ENCODE measurements at places on chromosomes 5 and 9.

- peak; percentile 50 for DNase-seq
Measured at GRCh38 chr5:126339215-126339805, 83.9 kb upstream of the GRAMD2B start.

GRCh38 chr9:6996061-6996854 lies 238.5 kb downstream of the KDM4C start:
- DNase-seq: no peak

DNA sequence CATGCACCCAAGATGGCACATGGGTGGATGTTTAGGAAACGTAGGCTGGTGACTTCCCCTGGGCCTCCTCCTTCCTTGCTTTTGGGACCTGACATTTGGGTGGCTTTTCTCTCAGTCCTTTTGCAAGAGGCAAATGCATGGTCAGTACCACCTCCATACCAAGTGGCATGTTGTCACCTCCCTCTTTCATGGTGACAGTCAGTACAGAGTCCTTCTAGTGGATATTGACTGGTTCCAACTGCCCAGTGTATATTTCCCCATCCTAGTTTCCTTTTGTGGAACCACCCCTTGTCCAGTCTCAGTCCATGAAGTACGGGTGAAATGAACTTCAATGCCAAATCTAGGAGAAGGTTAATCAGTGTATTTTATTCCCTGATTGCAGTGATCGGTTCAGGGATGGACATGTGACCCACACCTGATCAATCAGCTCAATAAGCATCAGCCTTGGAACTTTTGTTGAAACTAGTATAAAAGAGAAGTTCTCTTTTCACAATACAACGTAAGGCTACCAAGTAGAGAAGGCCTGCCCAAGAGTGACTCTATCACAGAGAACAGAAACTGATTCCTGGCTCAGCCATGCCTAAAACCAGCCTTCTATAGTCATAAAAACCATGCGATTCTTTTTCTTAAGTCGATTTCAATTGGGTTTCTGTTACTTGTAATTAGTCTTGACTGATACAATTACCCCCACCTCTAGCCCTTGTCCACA lies 143.4 kb upstream of the KLF9 start:
- no peak for DNase-seq

- peak; percentile 31 for DNase-seq
Measured at GRCh38 chr5:76016258-76016657, 66.9 kb upstream of the SV2C start.

DNA sequence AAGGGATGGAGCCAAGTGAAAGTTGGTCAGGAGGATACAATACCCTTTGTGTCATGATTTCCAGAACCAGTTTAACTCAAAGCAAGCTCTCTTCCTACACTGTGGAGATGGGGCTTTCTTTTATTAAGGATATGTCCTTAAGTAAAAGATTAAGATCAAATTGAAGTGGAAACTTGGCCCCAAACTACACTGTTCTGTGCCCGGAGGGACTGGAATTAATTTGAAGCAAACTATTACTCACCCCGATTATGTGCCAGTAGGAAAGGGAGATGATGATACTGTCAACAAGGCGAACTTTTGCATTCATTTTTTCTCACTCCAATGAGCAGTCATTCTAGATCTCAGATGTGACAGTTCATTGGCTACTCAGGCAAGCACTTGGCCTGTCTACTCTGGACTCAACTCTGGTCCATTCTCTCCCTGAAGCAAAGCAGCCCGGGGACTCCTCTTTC lies 186.7 kb downstream of the NTRK2 start:
- DNase-seq: no peak
